ENCODE measurements at places on chromosomes 3 and 15.

DNA sequence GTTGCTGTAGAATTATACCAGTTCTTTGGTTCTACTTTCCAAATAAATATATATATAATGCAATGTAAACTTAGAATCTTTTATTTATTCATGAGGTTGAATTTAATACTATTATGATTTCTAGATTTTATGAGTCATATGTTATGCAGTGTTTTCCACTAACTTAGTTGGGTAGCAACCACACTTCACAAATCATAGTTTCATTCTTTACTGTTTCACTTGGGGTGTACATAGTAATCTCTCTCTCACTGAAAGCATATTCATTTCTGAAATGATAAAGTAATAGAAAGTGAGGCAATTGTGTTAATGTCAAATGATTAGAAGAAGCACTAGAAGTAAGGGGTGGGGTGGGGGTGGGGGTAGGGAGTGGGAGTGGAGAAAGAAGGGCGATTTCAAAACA, 52.6 kb downstream of the IQCH start:
- peak; percentile 12 for DNase-seq

DNA sequence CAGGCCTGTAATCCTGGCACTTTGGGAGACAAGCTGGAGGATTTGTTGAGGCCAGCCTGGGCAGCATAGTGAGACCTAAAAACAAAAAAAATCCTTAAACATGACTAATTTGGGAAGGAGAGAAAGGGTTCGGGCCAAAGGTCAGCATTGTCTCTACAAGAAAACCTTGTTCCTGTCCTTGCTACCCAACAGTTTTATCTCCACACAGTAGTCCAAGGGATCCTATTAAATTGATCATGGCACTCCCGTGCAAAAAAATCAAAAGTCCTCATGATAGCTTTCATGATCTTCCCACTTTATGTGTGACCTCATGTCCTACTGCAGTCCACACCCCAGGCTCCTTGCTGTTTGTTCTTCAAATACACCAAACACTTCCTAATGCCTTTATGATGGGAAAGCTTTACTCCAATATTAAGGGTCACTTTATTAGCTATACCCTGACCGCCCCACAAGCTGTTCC, 4.2 kb downstream of the RPL15 start:
- peak; percentile 14 for DNase-seq

GRCh38 chr3:66655044-66655443, 154.2 kb upstream of the LRIG1 start:
- DNase-seq = no peak

GRCh38 chr3:52123106-52123725, 31.0 kb downstream of the POC1A start:
- peak; percentile 38 for DNase-seq

GRCh38 chr3:168395551-168395950, 299.8 kb upstream of the GOLIM4 start:
- no peak for DNase-seq

Measured in M059J (cell line).